ENCODE measurements at places on chromosomes 5 and 9.

DNA sequence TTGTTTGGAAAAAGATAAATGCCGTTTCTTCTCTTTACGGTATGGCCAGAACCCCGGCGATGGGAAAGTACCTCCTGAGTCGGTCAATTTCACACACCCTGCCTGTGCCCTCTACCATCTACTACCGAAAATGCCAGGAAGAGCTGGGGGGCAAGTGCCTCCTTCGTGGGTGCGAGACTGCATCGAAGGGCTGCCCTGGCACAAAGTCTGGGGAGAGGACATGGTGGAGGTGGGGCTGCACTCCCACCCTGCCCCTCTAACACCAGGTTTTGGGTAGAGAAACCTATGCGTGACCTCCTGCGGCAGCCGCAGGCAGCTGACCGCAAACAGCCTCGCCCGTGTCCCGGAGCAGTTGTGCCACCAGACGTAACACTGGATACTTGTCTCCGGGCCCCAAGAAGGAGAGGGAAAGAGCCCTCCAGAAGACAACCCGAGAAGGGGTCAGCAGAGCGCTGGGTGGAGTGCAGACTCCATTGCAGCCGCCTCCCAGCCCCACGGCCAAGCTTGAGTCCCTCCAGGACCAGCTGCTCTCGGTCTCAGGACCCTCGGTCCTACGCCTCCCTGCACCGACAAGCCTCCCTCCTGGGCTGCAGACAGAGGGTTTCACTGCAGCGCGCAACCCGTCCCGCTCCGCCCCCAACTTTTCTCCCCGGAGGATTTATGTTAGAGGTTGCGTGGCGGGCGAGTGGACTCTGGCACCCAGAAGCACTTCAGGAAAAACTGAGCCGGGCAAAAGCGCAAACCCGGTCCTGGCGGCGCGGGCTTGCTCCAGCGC is 823 bp upstream of the PRDM6 start:
- H3K36me3 ChIP-seq, result no peaks in the 10 kb centered on the region
- no peak for DNase-seq
- H3K27me3 ChIP-seq, result peaks cover 87% of the 10 kb centered on the region
- H3K4me1 ChIP-seq, result peaks cover 8% of the 10 kb centered on the region

- peaks cover 89% of the 10 kb centered on the region for H3K4me1 ChIP-seq
- H3K27me3 ChIP-seq, result no peaks in the 10 kb centered on the region
- no peaks in the 10 kb centered on the region for H3K36me3 ChIP-seq
Measured at GRCh38 chr9:33144551-33144950, 22.6 kb downstream of the B4GALT1 start.

DNA sequence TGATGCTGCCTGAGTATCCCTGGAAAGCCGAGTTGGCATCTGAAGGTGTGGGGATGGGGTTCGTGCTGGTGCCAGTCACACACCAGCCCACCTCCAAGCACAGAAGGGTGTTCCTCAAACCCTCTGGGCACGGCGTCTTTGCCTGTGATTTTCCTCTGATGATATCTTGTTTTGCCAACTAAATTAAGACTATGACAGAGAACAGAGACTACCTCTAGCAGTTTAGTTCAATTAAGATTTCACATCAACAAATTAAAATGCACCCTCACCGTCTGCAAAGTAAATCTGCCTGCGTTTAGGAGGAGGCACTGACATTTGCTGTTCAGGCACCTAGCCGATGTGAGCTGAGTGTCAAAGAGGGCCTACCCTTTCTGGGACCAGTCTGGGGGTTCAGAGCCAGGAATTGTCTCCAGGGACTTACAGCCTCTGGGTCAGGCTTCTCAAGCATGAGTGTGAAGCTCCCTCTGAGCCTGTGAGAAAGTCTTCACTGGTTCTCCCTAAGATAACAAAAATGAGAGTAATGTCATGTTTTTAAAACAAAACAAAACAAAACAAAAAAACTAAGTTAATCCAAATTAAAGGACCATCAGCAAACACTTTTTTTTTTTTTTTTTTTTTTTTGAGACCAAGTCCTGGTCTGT is 55.4 kb upstream of the CTNNA1 start:
- H3K27me3 ChIP-seq, result peaks cover 34% of the 10 kb centered on the region
- no peak overlapping the region for H3K4me3 ChIP-seq

GRCh38 chr5:129395247-129395646 is 64.9 kb upstream of the ADAMTS19 start:
- no peaks in the 10 kb centered on the region for H3K4me1 ChIP-seq
- H3K36me3 ChIP-seq, result no peaks in the 10 kb centered on the region

Measured in CD4-positive, alpha-beta T cell (primary cell).